Activated CD4-positive, alpha-beta memory T cell treated with anti-CD3 and anti-CD28 coated beads for 36 hours (primary cell): ENCODE measurements at places on chromosomes 6 and 20. TPM values are rescaled to one million over a fixed set of nuclear protein-coding genes. Genes with fewer than 3 reads are reported as not detected.
A peak's percentile ranks its signal among the peaks of the same experiment; 100 is the strongest.

DNA sequence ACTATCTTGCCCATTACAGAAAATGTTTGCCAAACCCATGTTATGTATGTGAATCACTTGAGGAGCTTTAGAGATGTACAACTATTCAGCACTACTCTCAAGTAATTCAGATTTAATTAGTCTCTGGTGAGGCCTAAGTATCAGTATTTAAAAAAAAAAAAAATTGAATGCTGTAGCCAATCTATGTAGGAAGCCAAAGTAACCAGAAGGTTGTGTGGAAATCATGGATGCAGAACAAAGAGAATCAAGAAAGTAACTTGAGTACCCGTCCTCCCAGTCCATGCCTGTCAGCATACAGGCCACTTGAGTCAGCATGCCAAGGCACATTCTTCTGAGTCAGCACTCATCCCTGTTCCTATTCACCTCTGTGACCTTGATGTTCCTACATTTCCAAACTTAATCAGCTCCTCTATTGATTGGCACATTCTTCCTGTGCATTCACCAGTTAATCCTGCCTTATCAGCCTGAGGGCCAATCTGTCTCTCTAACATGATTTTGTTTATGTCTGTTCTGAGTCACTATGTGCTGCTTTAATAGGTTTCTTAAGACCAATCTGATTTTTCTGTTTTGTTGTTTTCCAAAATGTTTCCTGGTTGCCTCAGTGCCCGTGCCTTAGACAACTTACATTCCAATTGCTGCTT lies 165.6 kb downstream of the KCNQ5 start:
- H3K4me1 ChIP-seq, result no peaks in the 10 kb centered on the region
- no peak for DNase-seq
- no peaks in the 10 kb centered on the region for H3K27me3 ChIP-seq
- no peak overlapping the region for H3K27ac ChIP-seq

GRCh38 chr6:157025437-157025836 lies 248.3 kb downstream of the ARID1B start:
- H3K27me3 ChIP-seq, result no peaks in the 10 kb centered on the region
- peak overlapping the region; percentile 36 for H3K27ac ChIP-seq
- no peak for DNase-seq

DNA sequence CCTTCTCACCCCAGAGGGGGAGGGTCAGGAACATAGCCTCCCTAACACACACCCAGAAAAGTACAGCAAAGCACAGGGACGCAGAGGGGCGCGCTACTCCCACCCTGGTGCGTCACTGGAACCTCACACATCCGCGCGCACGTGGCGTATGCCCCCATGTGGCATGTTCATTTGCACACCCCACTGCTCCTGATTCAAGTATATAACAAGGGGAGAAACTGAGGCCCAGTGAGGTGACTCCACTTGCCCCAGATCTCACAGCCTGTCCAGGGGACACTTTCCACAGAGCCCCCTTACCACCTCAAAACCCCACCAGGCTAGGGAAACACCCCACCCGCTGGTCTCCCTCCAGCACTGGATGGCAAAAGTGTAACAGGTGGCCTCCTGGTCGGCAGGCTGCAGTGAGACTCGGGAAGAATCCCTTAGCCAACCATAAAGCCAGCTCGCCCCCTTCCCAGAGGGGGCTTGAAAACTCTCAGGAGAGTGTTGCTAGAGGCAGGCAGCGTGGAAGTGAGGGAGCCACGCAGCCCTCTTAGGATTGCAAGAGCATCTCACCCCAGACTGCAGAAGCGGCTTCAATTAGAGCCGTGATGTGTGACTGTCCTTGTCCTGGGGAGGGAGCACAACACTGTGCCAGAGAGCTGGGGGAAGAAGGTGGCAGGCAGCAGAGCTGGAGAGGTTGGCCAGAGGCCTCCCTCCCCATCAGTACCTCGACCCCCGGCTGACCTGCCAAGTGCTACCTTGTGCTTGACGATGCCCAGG lies at the start of gene GRM4:
Gene GRM4 (minus strand): TSS at position 67 of the 762 bp plus-strand sequence. CDS start 12,591 bp downstream, outside the sequence.
- no peak within 1 kb of the TSS for H3K27ac ChIP-seq
- no peak for DNase-seq
- H3K4me3 ChIP-seq, result peak within 1 kb of the TSS; percentile 15
- H3K27me3 ChIP-seq, result peaks cover 64% of the 10 kb centered on the region
- peaks cover 12% of the 10 kb centered on the region for H3K4me1 ChIP-seq

DNA sequence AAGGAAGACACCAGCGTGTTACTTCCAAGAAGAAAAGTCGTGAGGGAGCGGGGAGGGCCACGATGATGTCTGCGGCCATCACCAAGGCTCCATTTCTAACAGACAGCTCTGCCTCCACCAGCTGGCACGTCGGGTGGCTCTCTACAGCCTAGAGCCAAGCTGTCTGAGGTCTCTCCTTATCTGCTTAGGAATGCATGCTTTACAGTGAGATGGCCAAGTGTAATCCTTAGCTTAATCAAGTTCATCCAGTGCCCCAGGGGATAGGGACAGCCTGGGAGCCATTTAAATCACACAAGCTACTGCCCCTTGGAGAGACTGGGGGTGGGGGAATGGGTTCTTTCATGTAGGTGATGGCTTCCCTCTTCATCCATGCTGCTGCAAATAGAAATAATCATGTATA lies 213.8 kb upstream of the CST7 start:
- DNase-seq, result no peak
- no peaks in the 10 kb centered on the region for H3K27me3 ChIP-seq
- H3K4me3 ChIP-seq, result no peak overlapping the region

GRCh38 chr6:165552248-165552736 lies 110.7 kb downstream of the PDE10A start:
- H3K4me1 ChIP-seq, result no peaks in the 10 kb centered on the region
- DNase-seq, result no peak
- H3K4me3 ChIP-seq, result no peak overlapping the region
- H3K27ac ChIP-seq, result no peak overlapping the region

GRCh38 chr6:157996201-157996712 lies 14.6 kb downstream of the SYNJ2 start:
- peaks cover 22% of the 10 kb centered on the region for H3K4me1 ChIP-seq
- no peaks in the 10 kb centered on the region for H3K36me3 ChIP-seq
- no peak for DNase-seq

DNA sequence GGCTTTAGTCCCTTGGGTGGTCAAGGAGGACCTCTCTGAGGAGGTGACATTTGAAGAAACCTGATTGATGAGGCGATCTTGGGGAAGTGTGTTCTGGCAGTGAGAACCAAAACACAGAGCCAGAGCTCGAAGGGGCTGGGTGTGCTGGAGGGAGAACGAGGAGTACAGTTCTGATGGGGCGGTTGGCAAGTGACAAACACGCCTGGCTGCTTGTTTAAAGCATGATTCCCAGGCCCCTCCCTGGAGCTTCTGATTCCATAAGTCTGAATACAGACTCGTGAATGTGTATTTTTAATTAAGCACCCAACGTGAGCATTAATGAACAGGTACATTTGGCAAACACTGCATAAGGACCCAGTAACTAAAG lies 886 bp upstream of the NFATC2 start:
- DNase-seq, result no peak
- peaks cover 24% of the 10 kb centered on the region for H3K36me3 ChIP-seq
- H3K27ac ChIP-seq, result peak overlapping the region; percentile 19
- H3K4me1 ChIP-seq, result peaks cover 29% of the 10 kb centered on the region

- no peak overlapping the region for H3K27ac ChIP-seq
- no peak for DNase-seq
- H3K36me3 ChIP-seq, result peaks cover 31% of the 10 kb centered on the region
- no peaks in the 10 kb centered on the region for H3K4me1 ChIP-seq
- H3K27me3 ChIP-seq, result no peaks in the 10 kb centered on the region
Observed at GRCh38 chr6:97175806-97176205, 107.2 kb downstream of the MMS22L start.

DNA sequence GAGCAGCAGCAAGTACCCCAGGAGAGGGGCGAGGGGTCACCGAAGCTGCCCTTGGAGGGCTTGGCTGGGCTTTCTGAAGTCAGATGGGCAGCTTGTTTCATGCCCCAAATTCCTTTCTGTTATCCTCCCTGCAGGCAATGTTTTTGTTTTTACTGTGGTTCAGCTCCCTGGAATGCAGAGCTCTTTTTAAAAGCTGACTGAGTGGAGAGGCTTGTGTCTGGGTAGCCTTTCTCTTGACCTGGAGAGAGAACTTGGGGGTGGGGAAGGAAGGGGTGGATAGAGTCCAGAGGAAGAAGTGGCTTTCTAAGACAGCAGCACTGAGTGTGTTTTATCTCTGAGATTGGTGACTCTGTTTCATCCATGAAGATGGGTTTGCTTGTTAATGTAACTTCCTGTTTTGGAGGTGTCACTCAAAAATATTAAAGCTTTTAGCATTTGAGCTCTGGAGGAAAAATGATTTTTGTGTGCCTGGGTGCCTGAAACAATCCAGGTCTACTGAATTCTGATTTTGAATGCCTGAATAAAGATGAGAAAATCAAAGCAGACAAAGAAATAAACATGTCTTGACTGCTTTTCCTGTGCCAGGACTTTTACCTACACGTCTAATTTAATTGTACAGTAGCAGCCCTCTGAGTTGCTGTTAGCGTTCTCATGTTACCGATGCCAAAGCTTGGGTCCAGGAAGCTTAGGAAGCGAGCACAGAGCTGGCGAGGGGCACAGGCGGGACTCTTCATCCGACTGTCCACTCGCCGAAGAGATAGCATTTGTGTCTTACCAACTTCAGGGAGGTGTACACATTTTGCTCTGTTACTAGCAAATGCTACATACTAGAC lies 78.2 kb upstream of the EEF1E1 start:
- no peak overlapping the region for H3K4me3 ChIP-seq
- H3K27me3 ChIP-seq, result peaks cover 6% of the 10 kb centered on the region
- DNase-seq, result no peak
- no peaks in the 10 kb centered on the region for H3K4me1 ChIP-seq
- H3K27ac ChIP-seq, result no peak overlapping the region

- H3K4me1 ChIP-seq, result peaks cover 2% of the 10 kb centered on the region
- no peak for DNase-seq
- no peak overlapping the region for H3K4me3 ChIP-seq
- H3K27me3 ChIP-seq, result no peaks in the 10 kb centered on the region
Observed at GRCh38 chr6:72950114-72950860, 275.0 kb downstream of the KHDC1L start.

DNA sequence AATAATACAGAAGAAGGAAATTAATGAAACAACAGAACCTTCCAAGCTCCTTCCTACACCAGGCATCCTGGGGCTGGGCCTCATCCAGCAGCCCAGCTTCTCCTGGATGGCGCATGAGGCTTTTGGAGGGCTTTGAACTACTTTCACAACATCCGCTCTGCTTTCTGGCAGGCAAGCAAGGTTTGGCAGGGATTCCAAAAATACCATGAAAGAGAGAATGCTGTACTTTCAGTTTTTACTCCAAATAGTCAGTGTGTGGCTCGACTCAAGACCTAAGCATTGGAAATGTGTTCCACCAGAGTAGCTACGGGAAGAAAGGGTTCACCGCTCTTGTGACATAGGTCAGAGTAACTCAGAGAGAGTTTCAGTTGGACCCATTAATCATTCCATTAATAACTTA lies 125.4 kb downstream of the OPRM1 start:
- peaks cover 23% of the 10 kb centered on the region for H3K36me3 ChIP-seq
- no peak overlapping the region for H3K4me3 ChIP-seq
- peaks cover 40% of the 10 kb centered on the region for H3K4me1 ChIP-seq
- no peak for DNase-seq
- peak overlapping the region; percentile 6 for H3K27ac ChIP-seq

DNA sequence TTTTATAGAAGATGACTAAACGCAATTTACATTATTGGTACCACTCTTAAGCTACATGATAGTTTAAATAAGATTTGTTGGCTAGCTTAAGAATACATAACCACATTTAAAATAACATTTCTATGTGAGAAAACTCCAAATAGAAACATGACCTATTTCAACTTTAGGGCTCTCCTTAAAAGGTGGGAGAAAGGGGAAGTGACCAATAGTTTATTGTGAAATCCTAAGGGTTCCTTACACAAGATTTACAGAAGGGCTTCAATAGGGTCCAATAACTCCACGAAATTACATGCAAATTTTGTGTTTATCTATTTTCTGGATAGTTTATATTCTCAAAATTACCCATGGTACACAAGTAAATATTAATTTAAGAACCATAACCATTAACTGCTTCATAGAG lies 91.6 kb upstream of the DST start:
- no peak overlapping the region for H3K27ac ChIP-seq
- H3K36me3 ChIP-seq, result no peaks in the 10 kb centered on the region
- DNase-seq, result no peak

GRCh38 chr20:35661908-35662307 lies 2.8 kb downstream of the CPNE1 start:
- peak overlapping the region; percentile 91 for H3K4me3 ChIP-seq
- no peak for DNase-seq
- H3K36me3 ChIP-seq, result peaks cover 35% of the 10 kb centered on the region
- no peaks in the 10 kb centered on the region for H3K27me3 ChIP-seq
- peak overlapping the region; percentile 98 for H3K27ac ChIP-seq
- H3K4me1 ChIP-seq, result peaks cover 61% of the 10 kb centered on the region

GRCh38 chr20:61387204-61387953 lies 135.3 kb downstream of the CDH4 start:
- no peak overlapping the region for H3K27ac ChIP-seq
- H3K27me3 ChIP-seq, result peaks cover 7% of the 10 kb centered on the region
- no peaks in the 10 kb centered on the region for H3K4me1 ChIP-seq
- H3K36me3 ChIP-seq, result no peaks in the 10 kb centered on the region
- DNase-seq, result peak; percentile 12

DNA sequence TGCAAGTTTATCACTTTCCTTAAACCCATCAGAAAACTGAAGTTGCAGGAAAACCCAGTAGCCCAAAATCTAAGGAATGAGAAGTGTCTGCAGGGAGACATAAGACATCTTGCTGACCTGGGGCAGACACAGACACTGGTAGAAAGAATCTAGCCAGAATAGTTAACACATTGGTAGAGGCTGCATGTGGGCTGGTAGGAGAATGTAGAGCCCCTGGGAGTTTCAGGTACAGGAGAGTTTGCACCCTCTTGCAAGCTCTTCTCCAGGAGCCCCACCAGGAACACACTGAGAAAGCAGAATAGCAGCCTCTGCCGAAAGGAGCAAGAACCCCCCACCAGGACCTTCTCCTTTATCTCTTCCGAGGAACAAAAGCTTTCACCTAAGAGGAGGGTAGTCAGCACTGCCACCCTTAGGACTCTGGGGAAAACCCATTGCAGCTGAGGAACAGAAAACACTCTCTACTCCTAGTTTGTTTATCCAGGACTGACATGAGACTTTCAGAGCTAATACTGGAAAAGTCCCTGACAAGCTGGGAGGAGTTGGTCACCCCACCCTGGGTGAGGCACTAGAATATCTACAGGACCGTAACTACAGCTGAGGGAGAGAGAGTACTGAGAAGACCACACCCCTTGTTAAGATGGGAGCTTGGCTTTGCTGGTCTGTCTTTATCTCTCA lies 10.5 kb upstream of the OGFRL1 start:
- H3K27ac ChIP-seq, result no peak overlapping the region
- H3K36me3 ChIP-seq, result no peaks in the 10 kb centered on the region
- H3K27me3 ChIP-seq, result no peaks in the 10 kb centered on the region
- no peaks in the 10 kb centered on the region for H3K4me1 ChIP-seq

FOXC1 gene
- total RNA-seq, result 0.07 TPM

TAGAP gene
- 40.1 TPM for total RNA-seq

TUBE1 gene
- 37.2 TPM for total RNA-seq

SPATA25 gene
- 0.50 TPM for total RNA-seq

C2 gene
- 1.0 TPM for total RNA-seq

ABHD16B gene
- not detected for total RNA-seq

PRPH2 gene
- total RNA-seq, result not detected
